ENCODE measurements at places on chromosomes 6 and 20. TPM values are rescaled to one million over a fixed set of nuclear protein-coding genes. Genes with fewer than 3 reads are reported as not detected.

- no peak for DNase-seq
Observed at GRCh38 chr20:49868964-49869363, 46.4 kb downstream of the SPATA2 start.

GRCh38 chr6:121216928-121217327 is 117.4 kb downstream of the TBC1D32 start:
- no peak for DNase-seq

Gene PHACTR1
- total RNA-seq: 1.2 TPM

Gene FGD2
- total RNA-seq: not detected

- no peak for DNase-seq
Observed at GRCh38 chr6:116568821-116569755, 2.2 kb upstream of the RWDD1 start.

Measured in M059J (cell line).